ENCODE measurements at places on chromosomes 7 and 10. TPM values are rescaled to one million over a fixed set of nuclear protein-coding genes. Genes with fewer than 3 reads are reported as not detected.

GRCh38 chr10:117130346-117130745 lies 7.7 kb downstream of the VAX1 start:
- DNase-seq = no peak

GRCh38 chr7:95843286-95843685 lies 70.9 kb downstream of the DYNC1I1 start:
- no peak for DNase-seq

Gene STK31
- total RNA-seq = not detected

Gene ITPRID1
- total RNA-seq = not detected

DNA sequence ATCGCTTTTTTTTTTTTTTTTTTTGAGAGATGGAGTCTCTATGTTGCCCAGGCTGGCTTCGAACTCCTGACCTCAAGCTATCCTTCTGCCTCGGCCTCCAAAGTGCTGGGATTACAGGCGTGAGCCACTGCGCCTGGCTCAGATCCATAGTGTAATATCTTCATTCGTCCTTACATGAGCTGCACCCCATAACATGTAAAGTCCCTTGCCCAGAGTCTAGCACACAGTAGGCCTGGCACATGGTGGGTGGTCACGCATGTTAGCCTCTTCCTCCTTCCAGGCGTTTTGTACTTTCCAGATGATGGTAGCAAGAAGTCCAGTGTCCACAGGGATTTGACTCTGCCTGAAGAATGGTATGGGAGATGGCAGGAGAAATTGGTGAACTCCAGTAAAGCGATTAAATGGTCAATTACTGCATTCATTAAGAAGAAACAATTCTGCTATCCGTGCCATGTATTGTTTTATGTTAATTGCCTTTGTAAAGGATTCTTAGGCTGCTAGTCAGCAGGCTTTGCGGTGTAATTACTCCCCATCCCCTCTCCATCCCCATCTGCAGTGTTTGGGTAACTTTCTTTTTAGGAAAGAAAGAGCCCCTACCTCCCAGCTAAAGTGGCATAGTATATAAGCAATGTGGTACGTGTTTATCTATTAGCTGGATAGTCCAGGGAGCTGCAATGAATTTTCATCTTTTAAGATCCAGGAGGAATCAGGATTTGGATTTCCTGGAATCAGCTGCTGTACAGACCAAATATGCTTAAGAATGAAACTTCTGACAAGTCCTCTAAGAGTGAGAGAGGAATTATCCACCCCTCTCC lies 1.2 kb downstream of the TPST1 start:
- no peak for DNase-seq

GRCh38 chr7:141700296-141700847 lies 1.6 kb downstream of the DENND11 start:
- DNase-seq = no peak

DNA sequence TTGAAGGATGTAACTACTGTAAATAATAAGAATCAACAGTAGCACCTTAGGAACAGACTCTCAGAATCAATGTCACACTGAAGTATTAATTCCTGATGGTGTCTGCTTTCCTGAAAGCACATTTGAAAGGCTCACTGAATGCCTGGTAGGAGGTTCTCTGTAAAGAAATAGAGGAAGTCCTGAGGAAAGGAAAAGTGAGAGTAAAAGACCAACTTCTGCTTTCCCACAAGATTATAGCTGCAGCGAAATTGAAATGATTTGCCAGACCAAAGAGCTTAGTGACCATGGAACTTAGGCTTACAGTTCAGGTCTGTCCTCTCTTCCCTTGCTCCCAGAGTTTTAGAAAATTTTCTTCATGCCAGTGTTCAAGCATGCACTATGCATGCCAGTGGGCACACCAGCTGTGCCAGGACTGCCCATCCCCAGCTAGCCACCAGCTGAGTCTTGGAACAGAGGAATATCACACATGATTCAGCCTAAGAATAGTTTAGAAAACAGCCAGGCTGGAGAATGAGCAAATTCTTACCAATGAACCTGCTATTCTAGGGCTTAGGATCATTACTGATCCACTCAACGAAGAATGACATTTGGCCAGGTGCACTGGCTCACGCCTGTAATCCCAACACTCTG lies 123.2 kb downstream of the HERPUD2 start:
- no peak for DNase-seq

DNA sequence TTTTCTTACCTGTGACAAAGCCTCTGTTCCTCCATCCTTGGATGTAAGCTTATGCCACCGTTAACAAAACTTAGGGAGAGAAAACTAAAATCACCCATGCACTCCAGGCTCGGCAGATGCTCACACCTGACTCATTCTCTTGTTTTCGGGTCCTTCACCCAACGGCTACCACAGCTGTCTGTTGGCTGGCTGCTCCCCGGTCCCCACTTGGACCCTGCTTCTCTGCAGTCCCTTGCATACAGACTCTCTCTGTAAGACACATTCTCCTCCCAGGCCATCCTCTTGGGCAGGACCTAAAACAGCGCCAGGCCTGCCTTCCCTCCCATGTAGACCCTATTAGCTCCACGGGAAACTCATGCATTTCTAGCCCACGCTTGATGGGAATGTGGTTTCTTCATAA lies 12.1 kb upstream of the INHBA start:
- no peak for DNase-seq

Gene PLCE1
- total RNA-seq = 0.10 TPM

DNA sequence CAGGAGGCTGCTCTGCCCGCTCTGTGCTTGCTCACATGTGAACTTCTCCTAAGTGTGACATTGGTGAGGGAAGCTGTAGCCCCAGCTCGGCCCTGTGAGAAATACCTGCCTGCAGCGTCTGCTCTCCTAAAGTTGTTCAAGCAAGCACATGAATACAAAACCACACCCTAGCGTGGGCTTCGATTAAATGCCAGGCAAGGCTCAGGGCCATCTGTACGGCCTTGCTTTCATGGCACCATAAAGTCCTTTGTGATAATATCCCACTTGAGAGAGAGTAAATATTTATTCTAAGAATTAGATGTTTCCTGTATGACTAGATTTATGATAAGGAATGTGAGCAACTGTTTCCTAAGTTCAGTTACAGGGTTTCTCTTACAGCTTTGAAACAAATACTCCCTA lies 262.8 kb upstream of the KLF14 start:
- no peak for DNase-seq

Gene TACC2
- total RNA-seq = 7.3 TPM

GRCh38 chr10:27440021-27440420 lies 64.1 kb upstream of the RAB18 start:
- no peak for DNase-seq

Gene PPP1R3C
- not detected for total RNA-seq

GRCh38 chr10:69757553-69758309 lies 44.0 kb upstream of the COL13A1 start:
- DNase-seq = peak; percentile 67

DNA sequence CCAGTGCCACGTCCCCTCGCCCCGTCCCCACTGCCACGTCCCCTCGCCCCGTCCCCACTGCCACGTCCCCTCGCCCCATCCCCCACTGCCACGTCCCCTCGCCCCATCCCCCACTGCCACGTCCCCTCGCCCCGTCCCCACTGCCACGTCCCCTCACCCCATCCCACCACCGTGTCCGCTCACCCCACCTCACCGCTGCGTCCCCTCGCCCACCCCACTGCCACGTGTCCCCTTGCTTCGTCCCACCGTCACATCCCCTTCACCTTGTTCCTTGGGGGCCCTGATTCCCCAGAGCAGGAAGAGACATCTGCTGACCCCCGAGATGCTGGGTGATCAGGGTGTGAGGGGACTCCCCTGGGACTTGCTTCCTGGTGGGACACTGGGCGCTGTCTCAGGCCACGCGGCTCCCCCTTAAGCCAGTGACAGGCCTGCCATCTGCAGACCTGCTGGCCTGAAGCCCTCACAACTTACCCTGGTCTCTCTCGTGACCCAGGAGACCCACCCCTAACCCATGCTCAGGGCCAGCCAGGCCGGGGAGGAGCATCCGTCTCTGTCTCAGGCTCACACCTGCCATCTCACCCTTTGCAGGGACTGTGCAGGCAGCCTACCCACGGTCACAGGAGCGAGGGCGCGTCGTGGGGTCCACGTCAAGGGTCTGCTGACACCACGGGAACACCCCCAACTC lies 260.4 kb downstream of the ELFN1 start:
- DNase-seq = no peak

DNA sequence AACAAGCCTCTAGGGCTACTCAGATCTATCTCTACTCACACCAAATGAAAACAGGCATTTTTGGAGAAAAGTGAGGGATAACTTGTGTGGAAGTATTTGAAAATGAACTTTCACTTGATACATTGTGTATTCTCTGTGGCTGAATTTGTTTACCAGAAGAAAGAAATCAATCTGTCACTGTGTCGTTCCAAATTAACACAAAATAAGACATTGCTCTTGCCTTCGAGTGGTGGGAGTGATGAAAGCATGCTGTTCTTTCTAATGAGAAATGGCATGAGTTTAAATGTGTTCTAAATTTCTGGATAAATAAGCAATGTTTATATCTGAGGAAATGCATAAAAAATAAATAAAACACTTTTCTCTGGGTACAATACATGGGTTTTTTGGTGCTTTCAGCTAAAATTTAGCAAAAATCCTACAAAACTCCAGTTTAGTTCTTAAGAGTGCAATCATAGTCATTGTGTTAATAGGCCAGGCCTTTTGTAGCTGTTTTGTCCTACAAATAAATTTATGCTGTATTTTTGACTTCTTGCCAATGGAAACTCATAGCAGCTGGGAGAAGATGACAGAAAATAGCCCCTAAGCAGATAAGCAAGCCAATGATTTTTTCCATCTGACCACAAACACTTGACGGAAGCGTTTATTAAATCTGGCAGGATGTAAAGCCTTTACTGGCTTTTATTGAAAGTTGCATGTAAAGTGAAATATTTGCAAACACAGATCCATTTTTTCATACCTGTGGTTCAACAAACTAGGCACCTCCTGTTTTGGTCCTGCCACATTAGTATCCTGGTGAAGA lies 1064.1 kb upstream of the GHITM start:
- DNase-seq = peak; percentile 76

- DNase-seq = no peak
Observed at GRCh38 chr7:131038153-131038552, 289.5 kb upstream of the MKLN1 start.

DNA sequence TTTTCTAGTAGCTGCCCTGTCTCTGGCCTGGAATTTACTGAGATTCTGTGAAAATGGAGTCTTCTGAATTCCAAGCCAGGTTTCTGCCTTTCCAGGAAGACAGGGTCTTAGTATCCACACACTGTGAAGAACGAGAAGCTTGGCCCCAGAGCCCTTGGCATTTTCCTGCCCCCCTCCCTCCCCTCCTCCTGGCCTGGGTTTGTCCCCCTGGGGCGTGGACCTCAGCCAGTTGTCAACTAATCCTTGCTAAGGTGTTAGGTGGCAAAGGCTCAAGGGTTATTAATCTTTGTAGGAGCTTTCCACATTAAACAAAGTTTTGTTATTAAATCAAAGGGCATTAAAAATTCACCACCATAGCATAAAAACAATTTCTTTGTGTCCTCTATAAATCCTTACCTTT lies 329.5 kb downstream of the RNLS start:
- peak; percentile 59 for DNase-seq

DNA sequence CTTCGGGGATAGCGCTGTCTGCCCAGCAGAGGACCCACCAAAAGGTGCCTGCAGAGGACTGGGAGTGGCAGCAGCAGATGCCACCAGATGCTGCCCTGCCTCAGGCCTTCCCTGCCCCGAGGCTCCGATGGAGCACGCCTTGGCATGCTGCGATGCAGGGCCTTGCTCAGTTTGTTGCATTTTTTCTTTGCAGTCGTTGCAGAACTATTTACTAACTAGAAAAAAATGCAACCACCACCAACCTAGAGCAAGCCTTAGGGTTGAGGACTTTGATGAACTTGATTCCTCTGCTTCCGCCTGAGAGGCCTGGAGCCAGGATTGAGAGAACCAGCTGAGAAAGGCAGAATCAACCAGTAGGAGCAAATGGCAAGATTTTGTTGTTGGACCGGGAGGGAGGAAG lies 585.6 kb upstream of the MKI67 start:
- no peak for DNase-seq
